Pancreas (tissue), 10 donors: ENCODE measurements at places on chromosomes 7 and 10.
A peak's percentile ranks its signal among the peaks of the same experiment; 100 is the strongest.

DNA sequence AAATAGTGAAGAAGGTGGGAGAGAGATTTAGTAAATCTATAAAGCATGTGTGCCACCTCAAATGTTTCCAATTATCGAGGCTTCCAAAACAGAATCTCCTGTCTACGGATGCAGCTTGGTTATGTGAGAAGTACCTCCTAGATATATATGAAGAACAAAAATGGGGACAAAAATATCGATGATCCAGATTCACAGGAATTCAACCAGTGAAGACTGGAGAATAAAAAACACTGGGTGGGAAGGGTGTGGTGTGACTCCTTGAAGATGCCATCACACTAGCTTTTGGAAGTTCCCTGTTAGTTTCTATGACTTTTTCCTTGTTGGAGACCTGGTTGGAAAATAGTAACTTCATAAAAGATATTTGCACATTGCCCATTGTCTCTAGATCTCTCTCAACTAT is 152.4 kb downstream of the LRRC4 start:
- H3K27ac ChIP-seq, result no peak overlapping the region
- no peak for DNase-seq
- H3K4me3 ChIP-seq, result no peak overlapping the region
- no peaks in the 10 kb centered on the region for H3K27me3 ChIP-seq
- H3K4me1 ChIP-seq, result peaks cover 26% of the 10 kb centered on the region
- no peaks in the 10 kb centered on the region for H3K36me3 ChIP-seq

- no peaks in the 10 kb centered on the region for H3K27me3 ChIP-seq
- peaks cover 45% of the 10 kb centered on the region for H3K36me3 ChIP-seq
- no peak overlapping the region for H3K4me3 ChIP-seq
- H3K4me1 ChIP-seq, result peaks cover 5% of the 10 kb centered on the region
- peak overlapping the region; percentile 67 for H3K27ac ChIP-seq
Measured at GRCh38 chr7:130281260-130281659, 11.7 kb upstream of the CPA4 start.

DNA sequence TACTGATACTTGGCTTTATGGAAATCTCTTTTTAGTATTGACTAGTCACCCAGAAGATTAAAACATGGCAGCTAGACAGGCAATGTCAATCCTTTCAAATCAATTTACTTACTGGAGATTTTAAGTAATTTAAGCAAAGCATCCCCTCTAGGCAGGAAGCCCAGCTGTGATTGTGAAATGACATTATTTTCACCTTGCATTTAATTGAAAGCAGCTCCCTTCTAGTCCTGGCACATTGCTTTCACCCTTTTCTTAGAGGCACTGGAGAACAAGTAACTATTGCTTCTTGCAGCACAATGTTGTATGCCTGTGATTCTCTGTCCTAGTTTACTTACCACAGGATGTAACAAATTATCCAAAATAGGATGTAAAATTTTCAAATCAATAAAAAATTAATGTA is 13.3 kb downstream of the ST7 start:
- no peak overlapping the region for H3K27ac ChIP-seq
- H3K27me3 ChIP-seq, result no peaks in the 10 kb centered on the region
- no peaks in the 10 kb centered on the region for H3K36me3 ChIP-seq
- H3K4me3 ChIP-seq, result no peak overlapping the region

DNA sequence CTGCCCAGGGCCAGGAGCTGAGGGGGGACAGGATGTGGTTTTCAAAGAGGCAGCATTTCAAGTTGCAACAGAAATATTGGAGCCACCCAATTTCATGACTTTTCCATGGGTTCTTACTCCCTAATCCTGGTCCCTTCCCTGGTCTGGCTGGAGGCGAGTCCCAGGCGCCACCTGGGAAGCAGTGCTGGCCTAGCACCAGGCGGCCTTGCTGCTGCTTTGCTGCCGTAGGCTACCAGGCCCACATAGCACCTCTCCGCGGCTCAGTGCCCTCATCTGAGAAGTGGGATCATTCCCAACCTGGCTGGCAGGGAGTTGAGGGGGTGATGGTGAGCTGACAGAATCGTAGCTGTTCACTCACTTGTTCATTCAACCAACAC is 33.7 kb downstream of the ZMIZ1 start:
- H3K4me3 ChIP-seq, result no peak overlapping the region
- peak overlapping the region; percentile 63 for H3K27ac ChIP-seq
- H3K36me3 ChIP-seq, result no peaks in the 10 kb centered on the region
- no peaks in the 10 kb centered on the region for H3K27me3 ChIP-seq
- no peak for DNase-seq

GRCh38 chr10:131689016-131689415 is 211.8 kb upstream of the PPP2R2D start:
- H3K27ac ChIP-seq, result no peak overlapping the region
- no peak for DNase-seq
- no peaks in the 10 kb centered on the region for H3K4me1 ChIP-seq
- H3K27me3 ChIP-seq, result no peaks in the 10 kb centered on the region
- H3K36me3 ChIP-seq, result no peaks in the 10 kb centered on the region
- H3K4me3 ChIP-seq, result no peak overlapping the region

- H3K36me3 ChIP-seq, result no peaks in the 10 kb centered on the region
- peak; percentile 59 for DNase-seq
- H3K27me3 ChIP-seq, result no peaks in the 10 kb centered on the region
- H3K4me1 ChIP-seq, result peaks cover 6% of the 10 kb centered on the region
- H3K27ac ChIP-seq, result peak within 1 kb of the TSS; percentile 92
Measured at GRCh38 chr10:24208661-24209431, at the start of gene KIAA1217. KIAA1217 (plus strand) TSS chr10:24209138; CDS start chr10:24209194, 56 bp downstream.

DNA sequence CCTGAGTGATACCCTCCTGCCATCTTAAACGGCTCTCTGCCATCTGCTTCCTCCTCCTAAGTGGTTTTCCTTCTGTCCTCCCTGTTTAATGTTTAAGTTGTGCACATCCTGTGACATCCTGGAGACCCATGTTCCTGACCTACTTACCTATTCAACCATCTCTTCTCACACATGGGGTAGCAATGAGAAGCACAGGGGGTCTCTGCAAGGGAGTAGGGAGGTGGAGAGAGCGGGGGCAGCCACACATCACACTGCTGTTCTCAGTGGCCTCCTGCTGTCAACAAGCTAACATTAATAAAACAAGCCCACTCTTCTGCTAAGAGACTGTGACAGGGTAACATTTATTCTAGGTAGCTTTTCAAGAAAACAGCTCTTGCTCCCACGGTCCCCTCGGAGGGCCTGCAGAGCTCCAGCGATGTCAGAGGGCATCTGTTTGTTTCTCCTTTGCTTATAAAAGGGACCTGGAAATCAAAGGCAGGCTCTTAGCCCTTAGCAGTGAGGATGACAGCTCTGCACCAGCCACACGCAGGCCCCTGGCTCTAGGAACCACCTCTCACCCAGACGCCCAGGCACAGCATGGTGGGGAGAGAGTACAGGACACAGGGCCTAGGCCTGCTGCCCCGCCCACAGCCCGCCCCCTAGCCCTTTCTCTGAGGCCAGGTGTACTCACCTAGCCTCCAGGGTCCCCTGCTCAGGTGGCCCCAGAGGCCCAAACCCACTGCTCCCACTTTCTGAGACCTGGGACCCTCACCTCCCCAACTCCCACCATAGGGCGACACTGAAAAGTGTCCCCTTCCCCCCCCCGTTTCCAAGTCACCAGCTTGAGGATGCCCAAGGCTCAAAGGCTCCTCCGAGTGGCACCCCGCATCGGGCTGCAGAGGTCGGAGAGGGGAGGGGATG is 943 bp upstream of the SLC18A2 start:
- H3K4me3 ChIP-seq, result no peak overlapping the region
- H3K27ac ChIP-seq, result no peak overlapping the region
- H3K27me3 ChIP-seq, result peaks cover 10% of the 10 kb centered on the region
- no peaks in the 10 kb centered on the region for H3K36me3 ChIP-seq

DNA sequence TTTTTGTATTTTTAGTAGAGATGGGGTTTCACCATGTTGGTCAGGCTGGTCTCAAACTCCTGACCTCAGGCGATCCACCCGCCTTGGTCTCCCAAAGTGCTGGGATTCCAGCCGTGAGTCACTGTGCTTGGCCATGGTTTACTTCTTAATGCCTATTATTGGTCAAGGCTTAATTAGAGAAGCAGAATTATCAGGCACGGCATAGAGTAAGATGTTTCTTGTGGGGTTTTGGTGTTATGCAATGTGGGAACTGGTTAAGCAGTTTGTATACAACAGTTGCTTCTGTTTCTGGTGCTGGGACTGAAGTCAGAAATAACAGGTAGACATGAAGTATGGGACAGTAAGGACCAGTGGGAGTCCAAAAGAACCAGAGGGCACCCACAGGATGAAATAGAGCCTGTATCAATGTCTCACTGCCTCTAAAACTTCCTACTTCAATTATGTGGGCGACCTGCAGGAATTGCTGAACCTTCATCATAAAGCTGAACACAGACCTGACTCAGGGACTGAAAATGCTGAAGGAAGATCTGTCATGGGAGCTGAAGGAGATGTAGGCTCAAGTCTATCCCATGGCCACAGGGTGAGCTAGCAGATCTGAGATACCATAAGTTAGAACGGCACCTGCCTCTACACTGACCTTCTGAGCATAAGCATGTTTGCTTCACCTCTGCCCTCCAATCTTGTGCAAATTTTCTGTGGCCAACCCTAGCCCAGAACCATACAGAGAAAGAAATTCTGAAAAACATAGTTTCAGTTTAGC is 38.3 kb upstream of the VCL start:
- no peak for DNase-seq
- no peaks in the 10 kb centered on the region for H3K36me3 ChIP-seq
- no peaks in the 10 kb centered on the region for H3K27me3 ChIP-seq
- no peaks in the 10 kb centered on the region for H3K4me1 ChIP-seq
- H3K4me3 ChIP-seq, result no peak overlapping the region
- H3K27ac ChIP-seq, result no peak overlapping the region

DNA sequence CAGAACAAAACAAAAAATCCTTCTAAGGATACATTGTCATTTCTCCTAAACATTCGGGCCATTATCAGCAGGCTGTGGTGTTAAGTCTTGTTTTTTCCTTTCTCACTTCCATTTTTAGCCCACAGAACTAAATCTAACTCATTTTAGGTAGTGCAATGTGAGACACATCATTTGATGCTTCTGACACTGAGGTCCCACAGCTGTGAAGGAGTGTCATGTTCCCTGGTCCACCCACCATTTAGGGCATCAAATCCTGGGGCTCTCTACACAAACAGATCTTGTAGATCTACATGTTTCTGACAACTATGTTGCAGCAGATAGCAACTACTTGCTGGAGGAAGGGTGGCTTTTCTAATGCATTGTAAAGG is 232.5 kb upstream of the IGFBP3 start:
- peak overlapping the region; percentile 39 for H3K27ac ChIP-seq
- DNase-seq, result no peak
- no peaks in the 10 kb centered on the region for H3K4me1 ChIP-seq
- no peaks in the 10 kb centered on the region for H3K36me3 ChIP-seq
- H3K27me3 ChIP-seq, result no peaks in the 10 kb centered on the region

DNA sequence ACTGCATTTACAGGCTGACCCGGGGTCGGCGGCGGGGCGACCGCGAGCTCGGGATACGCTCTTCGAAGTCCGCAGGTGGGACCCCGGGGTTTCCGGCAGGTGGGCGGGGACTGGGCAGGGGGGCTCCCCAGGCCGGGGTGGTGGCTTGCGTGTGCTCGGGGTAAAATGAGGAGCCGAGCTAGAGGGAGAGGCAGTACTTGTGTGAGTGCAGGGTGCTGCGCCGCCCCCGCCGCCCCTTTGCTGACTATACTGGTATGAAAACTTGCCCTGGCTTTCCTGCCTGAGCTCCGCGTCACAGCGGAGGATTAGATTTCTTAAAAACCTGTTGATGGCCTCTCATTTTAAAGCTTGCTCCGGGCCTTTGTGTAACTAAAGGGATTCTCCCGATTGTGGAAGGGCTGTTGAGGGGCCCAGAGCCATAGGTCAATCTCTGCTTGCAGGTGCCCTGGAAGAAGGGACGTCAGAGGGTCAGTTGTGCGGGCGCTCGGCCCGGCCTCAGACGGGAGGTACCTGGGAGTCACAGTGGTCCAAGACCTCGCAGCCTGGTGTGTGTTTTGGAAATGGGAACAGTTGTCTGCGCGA is 488 bp downstream of the ARMC10 start:
- peak overlapping the region; percentile 87 for H3K4me3 ChIP-seq
- H3K27ac ChIP-seq, result peak overlapping the region; percentile 94
- H3K36me3 ChIP-seq, result no peaks in the 10 kb centered on the region
- DNase-seq, result peak; percentile 70

DNA sequence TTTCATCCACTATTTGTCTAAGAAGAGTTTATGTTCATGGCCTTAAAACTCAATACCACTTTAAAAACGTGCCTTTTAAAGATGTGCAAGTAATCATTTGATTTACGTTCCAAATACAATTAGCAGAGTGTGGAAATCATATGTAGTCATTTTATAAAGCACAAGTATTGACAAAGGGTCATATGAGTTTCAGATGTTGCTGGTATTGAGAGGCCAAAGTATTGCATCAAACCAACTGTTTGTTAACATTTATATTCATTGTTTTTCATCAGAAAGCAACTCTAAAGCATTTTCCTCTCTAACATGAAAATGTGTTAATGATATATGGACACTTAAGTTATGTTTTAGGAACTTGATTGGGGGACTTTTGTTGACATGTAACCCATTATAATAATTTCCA is 11.5 kb upstream of the TSGA13 start:
- no peaks in the 10 kb centered on the region for H3K27me3 ChIP-seq
- no peaks in the 10 kb centered on the region for H3K36me3 ChIP-seq
- DNase-seq, result no peak
- no peak overlapping the region for H3K4me3 ChIP-seq
- no peaks in the 10 kb centered on the region for H3K4me1 ChIP-seq

DNA sequence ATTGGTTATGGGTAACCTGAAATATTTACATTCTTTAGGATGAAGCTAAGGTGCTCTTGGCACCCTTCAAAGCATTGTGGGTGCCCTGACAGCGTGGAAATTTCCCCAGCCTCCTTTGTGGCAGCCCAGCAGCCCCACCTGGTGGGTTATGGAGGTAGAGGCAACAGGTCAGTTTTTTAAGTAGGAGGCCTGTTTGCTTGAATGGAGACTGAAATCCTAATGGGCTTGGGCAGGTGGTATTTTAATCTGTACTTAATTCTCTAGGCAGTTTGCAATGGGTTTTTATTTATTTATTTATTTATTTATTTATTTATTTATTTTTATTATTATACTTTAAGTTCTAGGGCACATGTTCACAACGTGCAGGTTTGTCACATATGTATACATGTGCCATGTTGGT is 139.4 kb downstream of the EPC1 start:
- no peak overlapping the region for H3K27ac ChIP-seq
- no peaks in the 10 kb centered on the region for H3K36me3 ChIP-seq
- no peak overlapping the region for H3K4me3 ChIP-seq
- no peaks in the 10 kb centered on the region for H3K27me3 ChIP-seq
- DNase-seq, result peak; percentile 64

DNA sequence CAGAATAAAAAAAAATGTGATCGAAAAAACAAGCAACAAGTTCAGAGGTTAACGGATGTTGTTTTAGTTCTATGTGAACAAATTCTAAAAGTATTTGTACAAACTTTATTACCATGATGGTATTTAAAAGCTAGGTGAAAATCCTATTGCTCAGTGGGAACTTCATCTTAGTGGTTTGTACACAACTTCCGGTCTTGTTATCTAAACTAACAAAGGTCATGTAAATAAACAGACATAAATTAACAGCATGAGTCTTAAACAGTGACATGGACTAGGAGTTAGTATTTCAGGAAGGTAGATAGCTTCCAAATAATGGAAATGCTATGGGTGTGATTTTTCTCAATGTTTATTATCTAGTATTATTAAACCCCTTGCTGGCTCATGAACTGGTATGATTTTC is 83.8 kb downstream of the SPAG6 start:
- no peaks in the 10 kb centered on the region for H3K27me3 ChIP-seq
- DNase-seq, result no peak
- H3K36me3 ChIP-seq, result no peaks in the 10 kb centered on the region
- H3K27ac ChIP-seq, result no peak overlapping the region
- H3K4me3 ChIP-seq, result no peak overlapping the region
- no peaks in the 10 kb centered on the region for H3K4me1 ChIP-seq
